Glomerular endothelial cell (primary cell): ENCODE measurements at places on chromosomes 7 and 10. TPM values are rescaled to one million over a fixed set of nuclear protein-coding genes. Genes with fewer than 3 reads are reported as not detected.

Gene LIPJ
- not detected in 2 replicates for total RNA-seq

Gene WEE2
- total RNA-seq = not detected in 2 replicates

Gene LIPK
- not detected in 2 replicates for total RNA-seq

Gene PKD2L1
- total RNA-seq = not detected in 2 replicates

Gene GPR26
- not detected in 2 replicates for total RNA-seq

Gene CREB5
- 10.7 and 28.7 TPM in 2 replicates for total RNA-seq

Gene ADCYAP1R1
- not detected in 2 replicates for total RNA-seq

Gene CRTAC1
- total RNA-seq = 0.92 and 1.6 TPM in 2 replicates

Gene OR2A5
- not detected in 2 replicates for total RNA-seq

Gene DNTT
- total RNA-seq = not detected in 2 replicates

Gene GPR141
- total RNA-seq = not detected in 2 replicates

Gene HOXA6
- 0.19 and 3.9 TPM in 2 replicates for total RNA-seq

Gene ZNF425
- 1.4 and 1.6 TPM in 2 replicates for total RNA-seq

Gene INMT
- total RNA-seq = 0.05 and 0.12 TPM in 2 replicates

Gene SMKR1
- total RNA-seq = 2.0 TPM in 1 of 2 replicates, not detected in the other

Gene MARVELD1
- 39.0 and 50.3 TPM in 2 replicates for total RNA-seq

Gene ABCC2
- total RNA-seq = 0.10 and 0.70 TPM in 2 replicates

Gene ARPC1A
- 160 and 225 TPM in 2 replicates for total RNA-seq

Gene CPEB3
- total RNA-seq = 0.63 and 1.6 TPM in 2 replicates

Gene POM121C
- total RNA-seq = 24.8 and 25.9 TPM in 2 replicates

Gene PLPP4
- 3.9 and 11.1 TPM in 2 replicates for total RNA-seq

Gene ITPRID1
- not detected in 2 replicates for total RNA-seq

Gene EXOC6
- 21.7 and 37.6 TPM in 2 replicates for total RNA-seq

Gene FBXL13
- 0.39 and 2.2 TPM in 2 replicates for total RNA-seq

Gene DOCK1
- total RNA-seq = 53.8 and 90.4 TPM in 2 replicates

Gene TMEM178B
- 1.1 and 3.1 TPM in 2 replicates for total RNA-seq

Gene HKDC1
- total RNA-seq = 0.58 and 5.7 TPM in 2 replicates

Gene ACTL6B
- total RNA-seq = not detected in 2 replicates

Gene CDK5
- 19.1 and 21.1 TPM in 2 replicates for total RNA-seq

Gene ANK3
- 7.9 and 12.9 TPM in 2 replicates for total RNA-seq

Gene SORCS3
- total RNA-seq = 0.06 and 0.15 TPM in 2 replicates

Gene PLAU
- 137 and 470 TPM in 2 replicates for total RNA-seq

Gene CDHR3
- total RNA-seq = 2.0 and 4.5 TPM in 2 replicates

Gene PLEKHS1
- not detected in 2 replicates for total RNA-seq

Gene NUTM2B
- 0.34 and 0.99 TPM in 2 replicates for total RNA-seq

Gene MCMBP
- total RNA-seq = 48.5 and 55.8 TPM in 2 replicates

Gene MAGI2
- 6.6 and 6.7 TPM in 2 replicates for total RNA-seq

Gene CFAP46
- total RNA-seq = 1.9 and 3.2 TPM in 2 replicates

Gene TRRAP
- 31.4 and 43.4 TPM in 2 replicates for total RNA-seq
